ENCODE measurements at places on chromosomes 3 and 15.
A peak's percentile ranks its signal among the peaks of the same experiment; 100 is the strongest.

GRCh38 chr3:133944641-133945380, 49.1 kb upstream of the RAB6B start:
- DNase-seq, result no peak

DNA sequence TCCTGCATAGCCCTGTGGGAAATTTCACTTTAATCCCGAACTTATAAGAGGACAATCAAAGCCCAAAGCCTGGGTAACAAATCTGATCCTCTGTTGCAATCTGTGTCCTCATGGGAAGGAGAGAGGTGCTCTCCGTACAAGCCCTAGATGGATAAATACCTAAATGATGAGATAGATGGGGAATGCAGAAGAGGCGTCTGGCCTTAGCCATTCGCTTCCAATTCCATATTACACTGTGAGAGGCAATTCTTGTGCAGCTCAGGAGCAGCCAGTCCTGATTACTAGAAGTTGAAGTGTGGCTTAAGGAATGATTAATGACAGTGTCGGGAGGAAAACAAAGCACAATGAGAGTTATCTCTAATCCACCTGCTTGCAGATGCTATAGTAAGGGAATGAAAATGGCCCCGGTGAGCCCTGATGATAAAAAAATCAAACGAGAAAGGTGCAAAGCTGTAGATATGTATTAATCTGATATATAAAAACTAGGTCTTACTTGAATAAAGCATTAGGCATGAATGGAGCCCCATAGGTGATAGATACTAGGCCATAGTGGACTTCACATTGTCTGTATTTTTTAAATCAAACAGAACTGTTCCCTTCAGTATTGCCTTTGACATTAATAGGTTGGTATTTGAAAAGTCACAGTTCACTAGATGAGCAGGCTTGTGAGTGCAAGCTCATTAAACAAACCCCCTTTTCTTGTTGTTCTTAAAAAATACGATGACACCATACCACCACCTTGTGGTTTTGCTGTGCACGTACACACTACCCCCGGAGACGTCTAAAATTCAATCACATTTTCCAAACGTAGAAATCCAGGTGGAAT, 54.2 kb upstream of the TMCO5A start:
- no peak for DNase-seq

GRCh38 chr15:40290918-40291574, 8.2 kb upstream of the ANKRD63 start:
- no peak for DNase-seq

DNA sequence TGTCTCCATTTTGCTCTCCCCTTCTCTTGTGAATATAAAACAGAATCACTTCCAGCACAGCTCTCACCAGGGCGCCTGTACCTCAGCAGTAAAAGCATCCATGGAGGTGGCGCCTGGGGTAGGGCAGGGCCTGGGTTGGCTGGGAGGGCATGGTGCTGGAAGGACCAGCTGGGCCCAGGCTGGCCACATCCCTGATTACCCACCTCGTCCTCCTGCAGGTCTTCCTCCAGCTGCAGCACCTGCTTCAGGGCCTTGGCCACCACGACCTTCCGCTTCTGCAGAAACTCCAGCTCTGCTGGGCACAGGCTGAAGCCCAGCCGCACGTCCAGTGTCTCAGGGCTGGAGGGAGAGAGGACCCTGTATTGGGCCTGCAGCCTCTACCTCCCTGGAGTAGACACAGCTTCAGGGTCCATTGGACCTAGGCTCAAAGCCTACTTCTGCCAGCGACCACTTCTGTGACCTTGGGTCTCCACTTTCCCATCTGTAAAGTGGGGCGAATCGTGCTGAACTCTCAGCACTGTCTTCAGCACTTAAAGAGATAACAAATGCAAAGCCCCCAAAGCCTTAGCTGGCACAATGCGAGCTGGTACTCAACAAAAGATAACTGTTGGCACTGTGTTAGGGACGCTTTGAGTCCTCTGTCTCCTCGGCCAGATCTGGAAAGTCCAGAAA, 23.8 kb downstream of the PLA2G4E start:
- no peak for DNase-seq

- DNase-seq, result no peak
Observed at GRCh38 chr3:156307704-156308103, 187.3 kb downstream of the KCNAB1 start.

GRCh38 chr3:53426918-53427317, 67.5 kb upstream of the CACNA1D start:
- no peak for DNase-seq

- no peak for DNase-seq
Observed at GRCh38 chr3:73028803-73029202, 32.2 kb downstream of the PPP4R2 start.

- DNase-seq, result no peak
Observed at GRCh38 chr3:172289583-172289982, 158.7 kb downstream of the GHSR start.

- no peak for DNase-seq
Observed at GRCh38 chr15:93497291-93497690, 408.3 kb upstream of the RGMA start.

- peak; percentile 45 for DNase-seq
Observed at GRCh38 chr3:5187920-5188418, 462 bp downstream of the EDEM1 start.

- no peak for DNase-seq
Observed at GRCh38 chr3:114732353-114732752, 414.7 kb downstream of the ZBTB20 start.

GRCh38 chr15:34984889-34985630, 3.0 kb downstream of the ZNF770 start:
- no peak for DNase-seq

DNA sequence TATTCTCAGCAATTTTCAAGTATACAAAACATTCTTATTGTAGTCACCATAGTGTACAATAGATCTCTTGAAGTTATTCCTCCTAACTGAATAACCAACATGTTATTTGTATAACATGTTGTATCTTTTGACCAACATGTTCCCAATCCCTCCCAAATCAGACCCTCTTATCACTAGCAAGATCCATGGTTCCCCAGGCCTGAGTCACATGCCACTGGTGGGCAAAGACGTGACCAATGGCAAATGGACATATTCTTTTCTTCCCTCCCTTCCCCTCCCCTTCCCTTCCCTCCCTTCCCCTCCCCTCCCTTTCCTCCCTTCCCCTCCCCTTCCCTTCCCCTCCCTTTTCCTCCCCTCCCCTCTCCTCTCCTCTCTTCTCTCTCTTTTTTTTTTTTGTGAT, 45.4 kb downstream of the AMOTL2 start:
- no peak for DNase-seq

GRCh38 chr3:71392251-71392650, 191.3 kb downstream of the FOXP1 start:
- no peak for DNase-seq

GRCh38 chr15:63501256-63502089, 2.9 kb upstream of the USP3 start:
- DNase-seq, result peak; percentile 76

DNA sequence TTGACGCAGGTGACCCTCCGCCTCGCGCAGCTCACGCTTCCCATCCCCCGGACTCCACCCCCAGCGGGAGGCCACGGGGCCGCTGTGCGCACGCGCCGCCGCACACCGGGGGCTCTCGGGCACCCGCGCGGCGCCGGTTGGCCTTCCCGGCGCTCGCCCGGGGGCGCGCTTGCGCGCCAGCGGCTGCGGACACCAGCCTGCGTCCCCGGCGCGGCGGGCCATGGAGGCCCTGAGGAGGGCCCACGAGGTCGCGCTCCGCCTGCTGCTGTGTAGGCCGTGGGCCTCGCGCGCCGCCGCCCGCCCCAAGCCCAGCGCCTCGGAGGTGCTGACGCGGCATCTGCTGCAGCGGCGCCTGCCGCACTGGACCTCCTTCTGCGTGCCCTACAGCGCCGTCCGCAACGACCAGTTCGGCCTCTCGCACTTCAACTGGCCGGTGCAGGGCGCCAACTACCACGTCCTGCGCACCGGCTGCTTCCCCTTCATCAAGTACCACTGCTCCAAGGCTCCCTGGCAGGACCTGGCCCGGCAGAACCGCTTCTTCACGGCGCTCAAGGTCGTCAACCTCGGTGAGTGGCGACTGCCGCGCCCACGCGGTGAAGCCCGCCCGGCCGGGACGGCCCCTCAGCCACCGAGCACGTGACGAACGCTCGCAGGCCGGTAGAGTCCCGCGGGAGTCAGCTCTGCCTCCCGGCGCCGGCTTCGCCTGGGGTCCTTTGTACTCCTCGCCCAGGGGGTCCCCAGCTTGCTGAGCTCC, at the start of gene C15orf61:
TSS of gene C15orf61 (plus strand) at position 103 of the 754 bp plus-strand sequence. CDS start at position 221, 118 bp downstream.
- DNase-seq, result peak; percentile 78

- DNase-seq, result no peak
Observed at GRCh38 chr3:128584412-128585020, 66.1 kb downstream of the RPN1 start.

DNA sequence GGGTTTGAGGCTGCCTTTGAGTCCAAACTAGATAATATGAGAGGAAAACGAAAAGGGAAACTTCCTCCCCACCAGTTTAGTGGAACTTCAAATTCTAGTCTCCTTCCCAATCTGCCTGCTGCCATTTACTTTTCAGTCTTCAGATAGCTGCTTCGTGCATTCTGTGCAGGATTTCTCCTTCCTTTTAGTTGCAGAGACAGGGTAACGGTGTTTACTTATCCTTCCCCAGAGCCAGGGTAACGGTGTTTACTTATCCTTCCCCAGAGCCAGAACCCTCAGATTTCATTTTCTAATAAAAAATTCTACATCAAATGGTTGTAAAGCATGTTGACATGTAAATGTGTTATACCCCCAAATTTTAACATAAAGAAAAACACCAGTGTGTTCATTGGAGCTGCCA, 282.6 kb downstream of the VPS13C start:
- DNase-seq, result no peak

- no peak for DNase-seq
Observed at GRCh38 chr15:32825219-32825618, 107.4 kb downstream of the GREM1 start.

DNA sequence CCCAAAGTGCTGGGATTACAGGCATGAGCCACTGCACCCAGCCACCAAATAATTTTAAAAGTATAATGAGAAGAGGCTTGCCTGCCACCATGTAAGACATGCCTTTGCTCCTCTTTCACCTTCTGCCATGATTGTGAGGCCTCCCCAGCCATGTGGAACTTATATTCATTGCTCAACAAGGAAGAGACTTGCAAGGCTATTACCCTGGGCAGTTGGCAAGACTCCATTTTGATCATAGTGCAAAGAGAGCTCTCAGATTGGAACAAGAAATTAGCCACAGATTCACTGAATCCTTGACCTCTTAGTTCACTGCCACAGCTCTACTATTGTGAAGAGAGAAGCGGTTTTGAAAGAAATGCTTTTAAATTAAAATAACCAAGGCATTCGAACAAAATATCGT, 6.1 kb downstream of the SCAP start:
- no peak for DNase-seq

DNA sequence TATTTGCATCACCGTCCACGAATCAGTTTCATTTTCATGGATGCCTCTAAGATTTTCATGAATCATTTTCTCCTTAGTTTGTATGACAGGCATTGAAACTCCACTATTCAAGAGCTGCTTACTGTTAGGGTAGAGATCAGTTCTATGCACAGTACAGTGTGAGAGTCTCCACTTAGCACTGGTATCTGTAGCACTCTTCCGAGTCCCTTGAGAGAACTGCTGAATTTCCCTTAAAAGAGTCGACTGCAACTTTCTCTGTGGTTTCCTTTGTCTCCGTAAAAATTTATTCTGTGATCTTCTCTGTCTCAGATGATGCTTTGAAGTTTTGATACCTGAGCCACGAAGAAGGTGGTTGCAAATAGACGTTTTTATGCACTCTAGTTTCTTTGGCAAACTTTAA, 14.8 kb downstream of the GTPBP8 start:
- peak; percentile 82 for DNase-seq

DNA sequence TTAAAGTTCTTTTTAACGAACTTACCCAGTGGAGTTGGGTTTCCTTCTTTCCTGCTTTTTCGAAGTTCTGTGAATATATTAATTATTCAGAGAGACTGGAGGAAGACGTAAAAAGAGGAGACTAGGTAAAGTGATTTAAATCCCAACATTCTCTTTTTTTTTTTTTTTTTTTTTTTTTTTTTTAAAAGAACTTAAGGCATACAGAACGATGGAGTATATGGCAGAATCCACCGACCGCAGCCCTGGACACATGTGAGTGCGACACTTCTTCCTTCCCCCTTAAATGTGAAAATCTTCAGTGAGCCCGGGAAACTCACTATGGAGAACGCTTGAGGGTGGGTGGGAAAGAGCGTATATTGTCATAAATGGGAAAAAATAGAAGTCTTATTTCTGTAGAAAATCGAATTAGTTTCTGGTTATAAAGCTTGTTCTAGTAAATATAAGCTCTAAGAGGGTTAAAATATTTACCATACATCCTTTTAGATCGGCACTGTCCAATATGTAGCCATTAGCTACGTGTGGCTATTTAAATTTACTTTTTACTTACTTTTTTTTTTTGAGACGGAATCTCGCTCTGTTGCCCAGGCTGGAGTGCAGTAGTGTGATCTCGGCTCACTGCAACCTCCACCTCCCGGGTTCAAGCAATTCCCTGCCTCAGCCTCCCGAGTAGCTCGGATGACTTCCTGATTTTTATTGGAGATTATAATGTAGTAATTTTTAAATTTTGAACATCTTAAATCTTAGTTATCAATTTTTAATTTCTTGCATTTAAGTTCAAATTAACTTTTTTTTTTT, 892 bp downstream of the NMD3 start:
- DNase-seq, result no peak

DNA sequence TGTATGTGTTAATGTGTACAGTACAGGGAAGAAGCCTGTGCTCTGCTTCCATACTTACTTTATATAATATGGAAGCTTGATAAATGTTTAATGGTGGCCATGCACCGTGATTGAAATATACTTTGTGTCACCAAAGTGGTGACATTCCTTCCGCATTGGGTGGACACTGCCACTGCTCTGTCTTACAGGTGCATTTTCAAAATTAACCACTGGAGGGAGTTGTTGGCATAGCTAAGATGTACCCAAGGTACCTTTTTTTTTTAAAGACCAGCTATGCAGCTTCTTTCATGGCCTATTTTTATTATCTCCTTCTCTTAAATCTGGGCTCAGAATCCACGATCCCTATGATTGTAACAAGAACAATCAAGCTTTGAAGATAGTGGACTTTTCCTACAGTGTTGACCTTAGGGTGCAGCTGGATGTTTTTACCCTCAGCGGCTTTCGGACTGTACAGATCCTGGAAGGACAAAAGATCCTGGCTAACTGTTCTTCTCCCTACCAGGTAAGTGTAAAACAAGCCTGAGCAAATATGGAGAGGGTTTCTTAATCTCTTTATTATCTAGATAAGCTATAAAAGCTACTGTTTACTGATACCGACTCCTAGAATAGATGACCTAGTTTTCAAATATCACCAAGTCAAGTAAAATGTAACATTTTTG, 21.6 kb upstream of the PAK6 start:
- peak; percentile 80 for DNase-seq

- DNase-seq, result no peak
Observed at GRCh38 chr3:123749711-123750110, 134.4 kb downstream of the MYLK start.

DNA sequence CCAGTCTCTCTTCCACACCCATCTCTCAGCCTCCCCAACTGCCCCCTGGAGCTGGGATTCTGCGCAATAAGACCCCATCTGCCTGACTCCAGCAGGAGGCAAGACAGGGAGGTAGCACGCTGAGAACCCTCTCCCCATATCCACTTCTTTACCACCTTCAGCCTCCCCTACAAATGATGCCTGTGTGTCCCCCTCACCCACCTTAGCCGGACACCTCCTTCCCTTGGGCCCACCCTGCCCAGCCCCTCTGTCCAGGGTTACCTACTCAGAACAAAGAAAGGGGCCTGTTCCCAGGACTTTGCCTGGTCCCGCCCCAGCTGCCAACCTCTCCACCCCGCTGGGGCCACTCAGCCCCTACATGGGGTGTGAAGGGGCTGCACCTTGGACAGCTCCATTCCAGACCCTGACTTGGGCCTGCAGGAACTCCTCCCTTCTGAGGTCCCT, 40.8 kb upstream of the ATP2B2 start:
- DNase-seq, result no peak

GRCh38 chr3:37255990-37256308, 81.6 kb upstream of the LRRFIP2 start:
- no peak for DNase-seq

Measured in CD8-positive, alpha-beta T cell (primary cell).